Activated CD4-positive, alpha-beta T cell treated with anti-CD3 and anti-CD28 coated beads, Interleukin-2, amount 10 ng/mL, durations not matched to agents 7 days and 5 days (primary cell): ENCODE measurements at places on chromosomes 4 and X. TPM values are rescaled to one million over a fixed set of nuclear protein-coding genes. Genes with fewer than 3 reads are reported as not detected.

The SSX1 gene
- not detected for total RNA-seq

The GLOD5 gene
- not detected for total RNA-seq

The RIBC1 gene
- 1.4 TPM for total RNA-seq

The HTN1 gene
- not detected for total RNA-seq

The MTHFD2L gene
- 7.9 TPM for total RNA-seq

The RS1 gene
- total RNA-seq = not detected

The SSX4B gene
- total RNA-seq = not detected

The MSANTD1 gene
- 0.87 TPM for total RNA-seq

The SOWAHD gene
- total RNA-seq = 3.1 TPM

The GSPT2 gene
- total RNA-seq = 15.6 TPM

The CTAG2 gene
- total RNA-seq = not detected

The MAGEB1 gene
- total RNA-seq = not detected

The GPRASP1 gene
- total RNA-seq = 1.5 TPM

The MAGEC2 gene
- total RNA-seq = not detected

The MAGEA10 gene
- not detected for total RNA-seq

The TEX13B gene
- not detected for total RNA-seq

The UGT2A3 gene
- total RNA-seq = not detected

The EGF gene
- not detected for total RNA-seq

The AFM gene
- total RNA-seq = not detected

The GDPD2 gene
- 0.23 TPM for total RNA-seq

The GC gene
- not detected for total RNA-seq

The CLCN5 gene
- 3.5 TPM for total RNA-seq

The MTNR1A gene
- not detected for total RNA-seq

The P2RY10 gene
- 72.3 TPM for total RNA-seq

The CLIC2 gene
- total RNA-seq = 0.79 TPM

The HTRA3 gene
- not detected for total RNA-seq

The FGF5 gene
- total RNA-seq = not detected

The TENM3 gene
- not detected for total RNA-seq

The MAGEA3 gene
- total RNA-seq = not detected

The RBM46 gene
- total RNA-seq = not detected

The GLRA2 gene
- total RNA-seq = not detected

The CFAP47 gene
- total RNA-seq = not detected

The NIPAL1 gene
- 0.62 TPM for total RNA-seq

The JAKMIP1 gene
- 9.6 TPM for total RNA-seq

The PCDH18 gene
- 0.06 TPM for total RNA-seq

The CCDC149 gene
- total RNA-seq = not detected

The XAGE2 gene
- not detected for total RNA-seq

The UTP3 gene
- total RNA-seq = 38.1 TPM

The KLHL2 gene
- 27.3 TPM for total RNA-seq

The IGSF1 gene
- total RNA-seq = not detected

The CD99L2 gene
- total RNA-seq = 14.6 TPM

The SLC9B1 gene
- 1.9 TPM for total RNA-seq

The COX7B2 gene
- not detected for total RNA-seq

The GPR50 gene
- not detected for total RNA-seq

The TCP11X2 gene
- total RNA-seq = not detected

The RBM47 gene
- 1.0 TPM for total RNA-seq

The CT45A1 gene
- not detected for total RNA-seq

The TMEM31 gene
- not detected for total RNA-seq

The RAB9B gene
- 0.48 TPM for total RNA-seq
